ENCODE measurements at places on chromosomes 7 and 10.

DNA sequence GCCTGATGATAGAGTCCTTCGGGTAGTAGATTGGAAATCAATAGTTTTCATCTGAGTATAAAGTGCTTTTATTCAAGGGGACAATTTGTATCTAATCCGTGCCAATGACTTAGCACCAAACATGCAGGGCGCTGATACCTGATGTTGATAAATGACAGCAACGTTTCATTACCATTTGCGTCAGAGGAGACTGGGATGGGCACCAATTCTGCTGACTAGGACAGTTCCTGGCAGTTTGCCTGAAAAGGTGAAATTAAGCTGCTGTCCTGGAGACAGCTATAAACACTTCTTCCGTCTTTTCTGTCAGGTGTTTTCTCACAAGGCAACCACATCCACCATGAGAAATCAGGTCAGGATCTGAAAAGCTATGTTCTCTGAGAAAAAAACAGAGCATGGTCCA is 1136.4 kb downstream of the TYW1 start:
- no peak for DNase-seq

DNA sequence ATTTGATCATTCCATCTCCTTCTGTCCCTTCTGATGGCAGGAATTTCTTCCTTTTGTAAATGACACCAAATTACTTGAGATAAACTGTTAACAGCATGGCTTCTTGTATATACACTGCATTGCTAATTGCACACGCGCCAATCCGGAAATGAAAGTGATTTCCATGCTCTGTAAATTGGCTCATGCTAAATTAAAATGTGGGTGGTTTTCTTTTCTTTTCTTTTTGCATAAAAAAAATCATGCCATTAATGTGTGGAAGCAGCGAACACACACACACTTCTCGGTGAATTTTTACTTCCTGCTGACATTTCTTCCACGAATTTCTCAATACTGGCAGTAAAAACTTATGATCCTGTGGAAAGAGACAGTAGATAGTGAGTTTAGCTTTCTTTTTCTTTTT is 123.1 kb upstream of the CCDC6 start:
- no peak for DNase-seq

- DNase-seq: no peak
Measured at GRCh38 chr7:43014406-43014805, 82.2 kb downstream of the MRPL32 start.

DNA sequence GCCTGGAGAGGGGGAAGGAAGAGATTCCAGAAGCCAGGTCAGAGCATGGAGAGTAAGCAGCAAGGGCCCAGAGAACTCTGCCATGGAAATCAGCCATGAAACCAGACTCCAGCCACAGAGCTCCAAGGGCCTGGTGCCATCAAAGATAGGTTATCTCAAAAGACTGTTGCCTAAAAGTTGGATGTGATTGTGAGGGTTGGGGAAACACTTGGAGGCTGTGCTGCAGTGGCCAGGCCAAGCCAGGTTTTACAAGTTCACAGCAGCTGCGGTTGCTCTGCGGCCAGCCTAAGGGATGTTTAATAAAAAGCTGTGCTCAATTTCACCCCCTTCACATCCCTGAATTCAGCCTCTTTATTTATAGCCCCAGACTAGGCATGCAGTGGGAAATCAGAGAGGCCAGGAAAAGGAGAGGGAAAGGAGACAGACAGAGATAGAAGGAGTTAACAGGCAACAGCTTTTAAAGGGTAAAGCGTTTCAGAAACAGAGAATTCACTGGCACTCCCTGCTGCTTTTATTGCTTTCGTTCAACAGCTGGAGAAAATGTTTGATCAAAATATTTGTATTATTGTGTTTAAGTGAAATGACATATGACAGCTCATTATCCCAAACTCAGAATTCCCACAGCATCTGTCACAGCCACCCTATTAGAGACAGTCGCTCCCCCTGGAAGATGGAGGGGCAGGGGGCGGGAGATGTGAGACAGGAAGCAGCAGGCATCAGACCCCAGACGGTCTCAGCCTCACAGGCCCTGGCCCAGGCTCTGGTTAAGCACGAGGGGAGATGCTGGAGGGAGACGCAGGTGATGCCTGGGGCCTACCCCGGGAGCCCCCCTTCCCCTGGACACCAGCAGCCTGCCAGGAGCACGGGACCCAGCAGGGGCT is 140.1 kb downstream of the GLI3 start:
- no peak for DNase-seq

GRCh38 chr7:137844677-137845425 is 1.9 kb downstream of the DGKI start:
- no peak for DNase-seq

DNA sequence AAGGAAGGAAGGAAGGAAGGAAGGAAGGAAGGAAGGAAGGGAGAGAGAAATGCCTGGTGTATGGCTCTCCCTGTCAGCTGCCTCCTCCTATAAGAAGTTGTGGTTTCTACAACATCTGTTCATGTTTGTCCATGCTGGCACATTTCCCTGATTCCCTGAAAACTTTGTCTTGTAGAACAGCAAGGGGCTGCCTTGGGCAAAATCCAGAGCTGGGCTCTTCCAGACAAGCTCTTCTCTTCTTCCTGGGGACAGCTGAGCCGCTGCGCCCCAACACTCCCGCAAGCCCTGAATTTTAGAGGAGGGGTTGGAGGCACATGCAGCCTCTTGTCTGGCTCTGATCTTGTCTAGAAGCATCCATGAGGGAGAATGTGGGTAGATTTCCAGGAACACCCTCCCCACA is 282.0 kb upstream of the ADARB2 start:
- no peak for DNase-seq

DNA sequence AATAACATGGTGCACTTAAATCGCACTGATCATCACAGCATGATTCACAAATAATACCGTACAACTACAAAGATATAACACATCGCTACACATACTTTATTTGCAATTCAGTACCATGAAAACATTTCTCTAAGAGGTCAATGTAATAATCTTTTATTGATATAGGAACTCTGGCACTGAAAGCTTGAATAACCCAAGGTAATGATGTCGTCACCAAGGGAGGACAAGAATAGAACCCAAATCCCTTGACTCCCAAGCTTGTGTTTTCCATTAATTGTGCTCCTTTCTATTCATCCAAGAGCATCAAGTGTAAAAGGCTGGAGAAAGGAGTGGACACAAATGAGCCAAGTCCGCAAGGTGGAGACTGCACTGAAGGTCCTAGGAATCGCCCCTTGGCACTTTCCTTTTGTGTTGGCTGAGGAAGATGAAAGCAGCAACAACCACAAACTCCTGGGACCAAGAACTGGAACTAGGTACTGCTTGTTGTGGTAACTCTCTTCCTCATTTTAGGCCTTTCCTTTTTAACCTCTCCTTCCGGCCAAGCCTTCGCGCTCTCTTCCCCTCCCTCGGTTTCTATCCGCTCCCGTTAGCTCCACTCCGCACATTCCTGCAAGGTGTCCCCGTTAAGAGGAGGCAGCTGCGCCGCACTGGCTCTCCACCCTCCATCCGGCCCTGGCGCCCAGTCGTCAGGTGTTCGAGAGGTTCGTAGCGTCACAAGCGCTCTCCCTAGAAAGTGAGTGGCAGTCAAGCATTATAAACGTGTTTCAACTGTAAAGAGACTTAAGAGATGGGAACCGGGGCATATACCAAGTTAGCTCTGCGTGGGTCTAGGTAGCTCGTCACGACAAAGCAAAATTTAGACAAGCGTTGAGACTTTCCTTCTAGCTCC is 1.0 kb upstream of the CBLL1 start:
- DNase-seq: peak; percentile 55

GRCh38 chr7:93039282-93039681 is 78.5 kb downstream of the SAMD9 start:
- DNase-seq: no peak

DNA sequence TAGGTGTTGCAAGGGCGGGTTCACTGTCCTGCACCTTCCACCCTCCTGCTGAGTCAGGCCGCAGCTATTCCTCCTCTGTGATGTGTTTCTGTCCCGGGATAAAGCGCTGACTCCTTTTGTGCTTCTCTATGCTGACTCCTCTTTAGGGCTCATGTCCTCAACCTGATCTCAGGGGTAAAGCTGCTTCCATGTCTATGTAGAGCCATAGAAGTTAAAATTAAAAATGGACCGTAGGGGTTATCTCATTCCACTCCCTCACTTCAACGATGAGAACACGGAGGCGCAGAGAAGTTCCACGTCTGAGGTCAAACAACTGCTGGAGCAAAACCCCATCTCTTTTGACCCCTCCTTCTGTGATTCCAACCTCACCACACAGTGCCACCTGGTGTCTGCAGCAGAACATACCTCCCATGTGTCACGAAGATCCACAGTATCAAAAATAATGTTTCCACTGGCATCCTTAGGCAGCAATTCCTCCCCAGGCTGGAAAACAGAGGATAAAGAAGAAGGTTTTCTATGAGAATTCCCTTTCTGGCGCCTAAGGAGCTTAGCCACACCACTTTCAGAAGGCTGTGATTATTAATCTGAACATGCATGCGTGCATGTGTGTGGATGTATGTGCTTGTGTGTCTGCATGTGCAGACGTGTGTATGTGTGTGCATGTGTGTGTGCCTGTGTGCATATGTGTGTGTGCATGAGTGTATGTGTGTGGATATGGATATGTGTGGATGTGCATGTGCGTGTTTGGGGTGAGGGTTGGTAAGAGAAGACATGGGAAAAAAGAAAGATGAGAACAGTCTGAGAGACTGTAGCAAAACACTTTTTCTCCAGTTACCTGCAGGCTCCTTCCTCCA is 81.2 kb upstream of the UCN3 start:
- peak; percentile 54 for DNase-seq

GRCh38 chr7:91343420-91343960 is 79.3 kb downstream of the FZD1 start:
- DNase-seq: no peak

GRCh38 chr10:1932692-1933094 is 195.4 kb upstream of the ADARB2 start:
- no peak for DNase-seq

DNA sequence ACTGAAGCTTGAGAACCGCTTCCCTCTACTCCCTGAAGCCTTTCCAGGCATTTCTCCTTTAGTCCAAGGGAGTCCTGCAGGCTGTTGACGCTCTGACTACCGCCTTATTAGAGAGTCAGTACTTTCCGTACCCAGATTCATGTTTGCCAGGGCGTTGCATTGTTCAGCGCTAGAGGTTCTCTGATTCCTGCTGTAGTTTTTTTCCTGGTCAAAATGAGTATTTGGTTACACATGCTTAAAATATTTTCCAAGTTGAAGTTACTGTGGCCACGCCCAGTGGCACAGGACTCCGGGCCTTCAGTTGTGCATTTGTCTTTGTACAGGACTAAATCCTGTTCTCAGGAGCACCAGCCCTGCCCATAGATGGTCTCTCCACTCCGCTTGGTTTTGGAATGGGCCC is 7.9 kb downstream of the MTURN start:
- DNase-seq: no peak

- DNase-seq: no peak
Measured at GRCh38 chr7:110921595-110922151, 169.3 kb upstream of the LRRN3 start.

- no peak for DNase-seq
Measured at GRCh38 chr7:41000042-41000441, 702.8 kb downstream of the INHBA start.

DNA sequence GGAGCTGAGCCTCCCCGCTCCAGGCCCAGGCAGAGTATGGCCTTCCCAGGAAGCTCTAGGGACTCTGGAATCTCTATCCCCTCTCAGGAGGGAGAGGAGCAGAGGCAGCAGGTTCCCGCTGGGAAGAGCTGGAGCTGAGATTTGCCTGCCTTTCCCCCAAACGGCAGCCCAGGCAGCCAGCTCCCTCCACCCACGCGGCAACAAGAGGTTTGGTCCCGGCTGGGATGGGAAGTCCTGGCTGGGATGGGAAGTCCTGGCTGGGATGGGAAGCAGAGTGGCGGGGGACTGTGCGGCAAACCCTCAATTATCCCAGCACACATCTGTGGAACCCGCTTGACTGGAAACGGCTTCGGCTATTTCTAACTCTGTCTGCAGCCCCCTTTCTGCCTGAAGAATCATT is 223.0 kb downstream of the ELFN1 start:
- DNase-seq: no peak

DNA sequence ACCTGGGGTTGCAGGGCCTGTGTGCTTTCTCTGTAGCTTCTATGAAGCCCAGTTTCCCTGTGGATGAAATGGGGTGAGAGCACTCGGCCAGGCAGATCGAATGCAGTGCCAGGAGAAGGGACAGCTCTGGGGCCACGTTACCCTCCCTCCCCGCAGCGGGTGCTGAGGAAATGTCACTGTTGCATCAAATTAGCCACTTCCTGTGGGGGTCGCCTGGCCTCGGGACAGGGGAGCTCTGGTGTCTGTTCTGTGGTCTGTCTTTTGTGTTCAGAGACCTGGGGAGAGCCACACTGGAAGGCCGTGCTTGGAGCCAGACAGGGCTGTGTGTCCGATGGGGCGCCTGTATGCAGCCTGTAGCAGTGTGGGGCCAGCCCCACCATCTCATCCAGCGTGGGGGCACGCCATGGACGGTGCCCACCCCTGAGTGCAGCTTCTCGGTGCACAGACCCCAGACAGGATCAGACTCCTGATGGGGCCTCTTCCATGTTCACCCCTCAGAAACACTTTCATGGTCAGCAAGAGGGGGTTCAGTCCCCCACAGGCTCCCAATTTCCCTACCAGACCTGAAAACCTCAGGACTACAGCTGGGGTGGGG is 13.6 kb downstream of the TTYH3 start:
- DNase-seq: no peak

- DNase-seq: no peak
Measured at GRCh38 chr7:94062372-94062771, 58.2 kb upstream of the BET1 start.

- DNase-seq: no peak
Measured at GRCh38 chr7:100827330-100828226, at the start of gene EPHB4. TSS of gene EPHB4 (minus strand) at chr7:100827523. CDS start at chr7:100827030, 493 bp downstream.

GRCh38 chr7:128037081-128037480 is 5.8 kb upstream of the LRRC4 start:
- DNase-seq: no peak

DNA sequence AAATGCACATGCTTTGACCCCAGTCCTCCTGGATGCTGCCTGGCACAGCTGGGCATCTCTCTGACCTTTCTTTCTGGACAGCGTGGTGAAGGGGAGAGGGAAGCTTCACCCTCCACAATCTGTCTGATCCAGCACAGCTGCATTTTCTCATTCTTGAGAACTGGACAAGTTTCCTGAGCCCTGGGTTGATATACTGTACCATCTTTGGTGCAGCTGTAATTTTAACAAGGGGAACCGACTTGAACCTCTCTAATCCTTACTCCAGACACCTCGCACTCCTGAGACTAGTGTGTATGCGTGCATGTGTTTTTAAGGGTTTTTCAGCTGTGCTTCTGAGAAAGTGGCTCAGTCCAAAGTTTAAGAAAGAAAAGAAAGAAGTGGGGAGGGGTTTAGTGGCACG is 655.7 kb downstream of the INHBA start:
- DNase-seq: no peak

GRCh38 chr7:151725844-151726651 is 150.9 kb downstream of the PRKAG2 start:
- DNase-seq: no peak
